Heart right ventricle (tissue), 16 donors: ENCODE measurements at places on chromosomes 13 and 19.
A peak's percentile ranks its signal among the peaks of the same experiment; 100 is the strongest.

- no peak for DNase-seq
Measured at GRCh38 chr19:2970201-2970835, 7.0 kb upstream of the TLE6 start.

GRCh38 chr19:58572818-58573657, at the start of gene MZF1:
Gene MZF1, minus strand, starts transcription at chr19:58573335. Its CDS starts 1,946 bp downstream, at chr19:58571389.
- DNase-seq = peak; percentile 100

DNA sequence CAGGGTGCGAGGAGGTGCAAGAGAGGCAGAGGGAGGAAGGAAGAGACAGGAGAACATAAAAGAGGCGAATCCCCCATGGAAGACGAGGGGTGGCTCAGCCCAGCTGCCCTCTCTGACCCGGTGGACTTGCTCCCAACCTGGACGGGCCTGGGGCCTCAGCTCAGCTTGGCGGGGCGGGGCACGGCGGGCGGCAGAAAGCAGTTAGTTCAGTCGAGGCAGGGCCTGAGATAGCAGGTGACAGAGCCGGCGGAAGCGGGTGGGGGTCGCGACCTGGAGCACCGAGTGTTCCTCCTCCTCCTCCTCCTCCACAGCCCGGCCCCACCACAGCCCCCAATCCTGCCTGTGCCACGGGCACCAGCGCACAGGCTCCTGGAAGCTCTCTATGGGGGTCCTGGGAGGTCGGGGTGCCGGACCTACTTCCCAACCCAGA, 7.0 kb upstream of the CACTIN start:
- no peak for DNase-seq

- DNase-seq = no peak
Measured at GRCh38 chr19:33231511-33231910, 5.9 kb upstream of the SLC7A10 start.

- no peak for DNase-seq
Measured at GRCh38 chr13:40776681-40777165, 5.7 kb upstream of the MRPS31 start.

GRCh38 chr13:62910541-62911060, 1495.0 kb upstream of the PCDH20 start:
- no peak for DNase-seq

DNA sequence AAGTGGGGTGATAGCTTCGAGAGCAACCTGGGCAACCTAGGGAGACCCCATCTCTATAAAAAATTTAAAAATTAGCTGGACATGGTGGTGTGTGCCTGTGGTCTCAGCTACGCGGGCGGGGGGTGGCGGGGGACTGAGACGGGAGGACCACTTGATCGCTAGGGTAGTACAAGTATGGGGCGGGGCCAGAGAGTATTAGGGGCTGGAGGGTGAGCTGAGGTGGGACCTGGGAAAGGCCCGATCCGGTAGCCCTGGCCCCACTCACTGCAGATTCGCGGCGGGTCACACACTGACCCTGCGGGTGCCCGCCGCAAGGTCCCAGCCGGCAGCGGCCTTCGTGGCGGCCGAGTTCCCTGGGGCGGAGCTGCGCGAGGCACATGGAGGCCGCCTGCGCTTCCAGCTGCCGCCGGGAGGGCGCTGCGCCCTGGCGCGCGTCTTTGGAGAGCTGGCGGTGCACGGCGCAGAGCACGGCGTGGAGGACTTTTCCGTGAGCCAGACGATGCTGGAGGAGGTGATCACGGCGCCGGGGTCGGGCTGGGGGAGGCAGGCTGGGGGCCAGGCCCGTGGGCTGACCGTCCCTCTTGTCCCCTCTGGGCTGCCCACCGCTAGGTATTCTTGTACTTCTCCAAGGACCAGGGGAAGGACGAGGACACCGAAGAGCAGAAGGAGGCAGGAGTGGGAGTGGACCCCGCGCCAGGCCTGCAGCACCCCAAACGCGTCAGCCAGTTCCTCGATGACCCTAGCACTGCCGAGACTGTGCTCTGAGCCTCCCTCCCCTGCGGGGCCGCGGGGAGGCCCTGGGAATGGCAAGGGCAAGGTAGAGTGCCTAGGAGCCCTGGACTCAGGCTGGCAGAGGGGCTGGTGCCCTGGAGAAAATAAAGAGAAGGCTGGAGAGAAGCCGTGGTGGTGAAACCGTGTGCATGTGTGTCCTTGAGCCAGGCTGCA, 2.0 kb upstream of the ARHGAP45 start:
- DNase-seq = no peak

DNA sequence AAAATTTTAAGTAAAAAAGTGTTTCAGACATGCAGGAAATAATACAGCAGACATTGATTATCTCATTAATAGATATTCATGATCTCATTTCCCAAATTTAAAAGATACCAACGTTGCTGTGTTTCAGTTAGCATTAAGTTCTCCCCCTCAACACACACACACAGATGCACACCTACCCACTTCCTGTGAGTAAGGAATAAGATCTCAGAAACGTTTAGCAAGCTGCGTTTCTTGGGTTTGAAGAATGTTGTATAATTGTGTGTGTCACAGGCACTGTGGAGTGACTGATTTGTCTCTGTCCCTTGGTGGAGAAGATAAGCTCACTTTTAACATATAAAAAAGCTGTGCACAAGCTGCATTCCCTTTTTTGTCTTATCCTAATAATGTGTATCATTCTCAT, 196.8 kb downstream of the PDS5B start:
- no peak for DNase-seq

- DNase-seq = no peak
Measured at GRCh38 chr13:79282976-79283375, 123.1 kb downstream of the RBM26 start.

DNA sequence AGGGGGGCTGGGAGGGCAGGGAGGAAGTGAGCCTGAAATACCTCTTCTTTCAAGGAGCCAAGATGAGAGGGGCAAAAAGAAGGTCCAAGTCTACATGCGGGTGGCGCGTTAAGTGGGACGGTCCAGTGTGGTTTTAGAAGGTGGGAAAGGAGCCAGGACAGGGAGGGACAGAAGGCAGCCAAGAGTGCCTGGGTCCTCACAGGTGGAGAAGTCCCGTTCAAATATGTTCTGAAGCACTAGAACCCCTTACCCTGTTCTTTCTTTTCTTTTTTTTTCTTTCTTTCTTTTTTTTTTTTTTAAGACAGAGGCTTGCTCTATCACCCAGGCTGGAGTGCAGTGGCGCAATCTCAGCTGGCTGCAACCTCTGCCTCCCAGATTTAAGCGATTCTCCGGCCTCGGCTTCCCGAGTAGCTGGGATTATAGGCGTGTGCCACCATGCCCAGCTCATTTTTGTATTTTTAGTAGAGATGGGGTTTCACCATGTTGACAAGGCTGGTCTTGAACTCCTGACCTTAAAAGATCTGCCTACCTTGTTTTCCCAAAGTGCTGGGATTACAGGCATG, 7.4 kb downstream of the CAMSAP3 start:
- no peak for DNase-seq

GRCh38 chr13:79079351-79079839, 326.7 kb downstream of the RBM26 start:
- no peak for DNase-seq

DNA sequence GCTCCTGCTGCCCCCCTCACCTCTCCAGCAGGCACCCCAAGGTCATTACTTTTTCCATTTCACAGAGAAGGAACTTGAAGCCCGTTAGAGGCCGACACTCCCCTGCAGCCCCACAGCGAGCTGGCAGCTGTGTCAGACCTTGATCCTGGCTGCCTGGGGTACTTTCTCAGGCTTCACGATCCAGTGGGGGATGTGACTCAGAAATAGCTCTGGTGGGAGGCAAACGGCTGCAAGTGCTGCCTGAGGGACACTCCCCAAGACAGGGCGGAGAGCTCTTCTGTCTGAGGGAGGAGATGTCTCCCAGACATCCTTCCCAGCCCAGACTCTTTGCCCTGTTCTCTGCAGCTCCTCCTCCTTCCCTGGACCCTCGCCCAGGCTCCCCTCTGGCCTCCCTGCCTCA, 4.8 kb downstream of the TSKS start:
- no peak for DNase-seq

DNA sequence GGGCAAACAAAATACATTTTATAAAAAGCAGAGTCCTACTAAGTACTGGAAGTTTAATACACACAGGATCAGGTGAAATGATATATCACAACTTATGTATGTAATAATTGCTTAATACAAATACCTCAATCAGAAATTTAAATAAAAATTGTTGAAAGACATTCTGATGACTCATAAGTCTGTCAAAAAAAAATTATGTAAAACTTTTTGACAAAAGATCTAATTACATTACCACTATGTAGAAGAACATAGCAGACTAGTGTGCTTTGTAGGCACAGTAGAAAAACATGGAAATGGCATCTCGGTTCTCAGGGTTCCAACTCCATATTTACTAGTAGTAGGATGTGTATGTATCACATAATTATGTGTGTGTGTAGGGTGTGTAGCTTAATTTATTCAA, 156.2 kb downstream of the DNAJC3 start:
- DNase-seq = no peak

DNA sequence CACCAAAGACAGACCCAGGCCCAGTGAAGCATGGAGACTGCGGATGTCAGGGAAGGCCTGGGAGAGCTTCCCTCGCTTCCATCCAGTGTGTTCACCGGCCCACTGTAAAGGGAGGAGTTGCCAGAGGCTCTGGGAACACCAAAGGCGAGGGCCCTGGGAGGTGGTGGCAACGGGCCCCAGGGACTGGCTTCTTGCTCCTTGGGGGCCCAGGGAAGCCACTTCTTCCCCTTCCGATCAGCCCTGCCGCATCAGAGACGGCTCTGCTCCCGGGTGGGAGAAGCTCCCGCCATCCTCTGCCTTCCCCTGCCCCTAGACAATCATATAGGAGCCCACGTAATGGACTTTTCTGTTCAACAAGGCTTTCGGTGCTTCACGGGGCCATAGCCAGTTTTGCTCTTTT, 83.4 kb upstream of the GPR183 start:
- no peak for DNase-seq

DNA sequence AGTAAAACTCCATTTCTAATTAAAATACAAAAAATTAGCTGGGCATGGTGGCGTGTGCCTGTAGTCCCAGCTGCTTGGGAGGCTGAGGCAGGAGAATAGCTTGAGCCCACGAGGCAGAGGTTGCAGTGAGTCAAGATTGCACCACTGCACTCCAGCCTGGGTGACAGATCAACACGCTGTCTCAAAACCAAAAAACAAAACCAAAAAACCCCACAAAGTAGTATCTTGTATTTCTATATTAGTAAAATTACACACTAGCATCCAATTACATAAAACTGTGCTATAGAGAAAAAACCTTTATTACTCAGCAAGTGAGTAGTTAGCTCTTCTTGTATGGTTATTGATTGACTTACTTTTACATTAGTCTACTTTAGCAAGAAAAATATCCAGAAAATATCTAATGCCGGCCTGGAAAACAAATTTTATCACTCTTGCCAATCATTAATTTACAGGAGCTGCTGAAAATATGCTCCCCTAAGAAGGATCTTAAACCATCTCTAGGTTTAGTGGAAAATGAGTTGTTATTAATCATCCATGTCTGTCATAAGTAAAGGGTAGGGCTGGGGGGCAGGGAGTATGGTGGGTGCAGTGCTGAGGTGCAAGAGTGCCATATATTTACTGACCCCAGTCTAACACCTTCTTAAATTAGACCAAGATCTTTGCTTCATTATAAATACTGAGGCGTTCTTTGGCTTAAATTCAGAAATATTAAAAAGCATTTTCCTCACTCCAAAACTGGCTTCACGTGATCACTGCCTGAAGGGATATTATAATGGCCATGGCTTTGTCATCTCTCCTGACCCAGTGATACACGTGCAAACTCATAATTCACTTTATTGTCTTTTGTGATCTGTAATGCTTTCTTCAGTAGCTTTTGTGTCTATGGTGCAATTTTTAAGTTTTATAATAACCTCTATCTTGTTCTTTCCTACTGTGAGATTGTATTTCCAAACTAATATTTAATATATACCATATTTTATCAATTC, 44.1 kb downstream of the UBL3 start:
- DNase-seq = no peak

- no peak for DNase-seq
Measured at GRCh38 chr19:35929876-35930275, 6.3 kb upstream of the LRFN3 start.

DNA sequence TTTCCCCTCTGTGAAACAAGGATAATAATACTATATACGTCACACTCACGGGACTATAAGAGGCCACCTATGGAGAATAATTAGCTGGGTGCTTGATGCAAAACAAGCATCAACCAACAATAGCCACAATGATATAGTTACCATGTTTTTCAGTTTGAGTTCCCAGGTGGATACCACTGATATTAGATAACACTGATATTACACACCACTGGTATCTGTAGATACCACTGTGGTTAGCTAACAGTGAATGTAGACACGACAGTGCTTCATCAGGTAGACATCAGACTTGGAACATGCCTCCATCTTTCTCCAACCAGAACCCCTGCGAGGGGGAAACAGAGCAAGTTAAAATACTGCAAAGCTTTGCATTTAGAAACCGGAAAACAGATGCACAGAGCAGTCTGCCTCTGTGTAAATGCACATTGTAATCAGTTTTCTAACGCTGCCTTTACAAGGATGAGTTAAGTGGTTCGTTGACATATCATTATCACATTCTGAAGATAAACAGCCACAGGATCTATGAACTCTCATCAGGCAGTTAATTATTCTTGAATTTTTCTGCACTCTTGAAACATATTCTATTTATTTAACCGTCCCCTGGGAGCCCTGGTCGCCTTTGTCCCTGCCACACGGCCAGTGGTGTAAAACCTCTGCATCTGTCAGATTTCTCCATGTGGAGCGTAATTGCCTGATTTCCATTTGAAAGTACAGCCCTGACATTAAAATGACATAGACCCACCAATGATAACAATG, 80.7 kb downstream of the RNASEH2B start:
- DNase-seq = no peak

DNA sequence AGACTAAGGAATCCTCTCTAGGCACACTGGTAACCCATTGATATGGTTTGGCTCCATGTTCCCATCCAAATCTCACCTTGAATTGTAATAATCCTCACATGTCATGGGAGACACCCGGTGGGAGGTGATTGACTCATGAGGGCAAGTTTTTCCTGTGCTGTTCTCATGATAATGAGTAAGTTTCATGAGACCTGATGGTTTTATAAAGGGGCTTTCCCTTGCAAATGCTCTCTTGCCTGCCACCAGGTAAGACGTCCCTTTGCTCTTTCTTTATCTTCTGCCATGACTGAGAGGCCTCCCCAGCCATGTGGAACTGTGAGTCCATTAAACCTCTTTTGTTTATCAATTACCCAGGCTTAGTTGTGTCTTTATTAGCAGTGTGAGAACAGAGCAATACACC, 81.4 kb upstream of the GPC6 start:
- DNase-seq = no peak

- DNase-seq = no peak
Measured at GRCh38 chr13:99357131-99357596, 50.0 kb upstream of the GPR183 start.

DNA sequence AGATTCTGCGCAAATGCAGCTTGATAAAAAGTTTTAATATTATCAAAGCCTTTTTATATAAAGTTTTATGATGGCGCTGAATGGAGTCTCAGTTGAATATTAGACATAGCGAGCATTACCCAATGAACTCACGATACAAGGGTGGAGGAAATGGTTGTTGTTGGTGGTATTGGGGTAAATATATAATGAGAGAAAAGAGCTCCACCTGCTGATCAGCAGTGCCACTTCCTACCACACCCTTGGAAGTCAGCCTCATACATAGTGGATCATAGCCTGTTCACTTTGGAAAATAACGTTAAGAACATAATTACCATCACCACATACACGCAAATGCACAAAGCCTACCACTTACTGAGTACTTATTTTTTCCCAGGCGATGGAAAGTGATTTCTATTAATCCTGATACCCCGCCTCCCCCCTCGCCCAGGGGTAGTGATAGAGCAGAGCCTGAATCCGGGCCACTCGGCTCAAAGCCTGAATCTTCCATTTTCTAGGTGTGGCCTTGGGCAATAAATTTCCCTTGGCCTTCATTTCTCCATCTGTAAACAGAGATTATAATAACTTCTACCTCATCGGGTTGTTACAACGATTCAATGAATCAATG, 358.3 kb downstream of the KLF5 start:
- no peak for DNase-seq
